CD8-positive, alpha-beta T cell (primary cell): ENCODE measurements at places on chromosomes 1 and 21.

DNA sequence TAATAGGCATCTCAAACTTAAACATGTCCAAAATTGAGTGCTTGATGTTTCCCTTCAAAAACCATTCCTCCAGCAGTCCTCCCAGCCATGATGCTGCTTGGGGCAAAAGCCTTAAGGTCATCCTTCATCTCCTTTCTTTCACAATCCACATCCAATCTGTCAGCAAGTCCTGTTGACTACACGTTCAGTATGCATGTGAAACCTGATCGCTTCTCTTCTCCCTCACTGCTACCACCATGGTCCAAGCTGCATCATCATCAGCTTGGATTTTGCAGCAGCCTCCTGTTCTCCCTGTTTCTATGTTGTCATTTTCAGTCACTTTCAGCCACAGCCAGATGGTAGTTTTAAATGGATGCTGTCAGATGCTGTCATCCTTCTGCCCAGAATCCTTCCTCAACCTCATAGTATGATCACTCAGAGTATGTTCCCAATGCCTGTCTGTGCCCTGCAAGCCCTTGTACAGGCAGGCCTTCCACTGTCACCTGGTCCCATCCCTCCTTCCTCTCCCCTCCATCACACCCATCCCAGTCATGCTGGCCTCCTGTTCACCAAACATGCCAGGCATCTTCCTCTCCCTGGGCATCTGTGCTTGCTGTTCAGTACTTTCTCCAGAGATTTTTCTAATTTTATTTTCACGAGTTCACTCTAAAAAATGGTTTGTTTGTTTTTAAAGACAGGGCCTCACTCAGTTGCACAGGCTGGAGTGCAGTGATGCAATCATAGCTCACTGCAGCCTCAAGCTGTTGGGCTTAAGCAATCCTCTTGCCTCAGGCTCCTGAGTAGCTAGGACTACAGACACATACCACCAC, 66.0 kb downstream of the SYDE2 start:
- DNase-seq: no peak

DNA sequence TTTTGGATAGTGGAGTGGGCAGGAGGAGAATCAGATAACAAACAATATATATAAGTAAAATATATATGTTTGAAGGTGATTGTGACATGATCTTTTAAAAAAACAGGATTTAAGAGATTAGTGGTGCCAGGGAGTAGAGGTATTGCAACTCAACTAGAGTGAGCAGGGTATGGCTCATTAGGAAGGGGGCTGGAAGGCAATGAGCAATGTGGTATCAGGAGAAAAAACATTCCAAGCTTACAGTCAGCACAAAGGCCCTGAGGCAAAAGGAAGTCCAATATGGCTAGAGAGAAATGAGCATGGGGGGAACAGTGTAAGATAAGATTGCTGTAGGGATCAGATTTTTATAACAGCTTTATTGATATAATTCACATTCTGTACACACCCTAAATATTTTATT, 5.3 kb upstream of the GADD45A start:
- no peak for DNase-seq

DNA sequence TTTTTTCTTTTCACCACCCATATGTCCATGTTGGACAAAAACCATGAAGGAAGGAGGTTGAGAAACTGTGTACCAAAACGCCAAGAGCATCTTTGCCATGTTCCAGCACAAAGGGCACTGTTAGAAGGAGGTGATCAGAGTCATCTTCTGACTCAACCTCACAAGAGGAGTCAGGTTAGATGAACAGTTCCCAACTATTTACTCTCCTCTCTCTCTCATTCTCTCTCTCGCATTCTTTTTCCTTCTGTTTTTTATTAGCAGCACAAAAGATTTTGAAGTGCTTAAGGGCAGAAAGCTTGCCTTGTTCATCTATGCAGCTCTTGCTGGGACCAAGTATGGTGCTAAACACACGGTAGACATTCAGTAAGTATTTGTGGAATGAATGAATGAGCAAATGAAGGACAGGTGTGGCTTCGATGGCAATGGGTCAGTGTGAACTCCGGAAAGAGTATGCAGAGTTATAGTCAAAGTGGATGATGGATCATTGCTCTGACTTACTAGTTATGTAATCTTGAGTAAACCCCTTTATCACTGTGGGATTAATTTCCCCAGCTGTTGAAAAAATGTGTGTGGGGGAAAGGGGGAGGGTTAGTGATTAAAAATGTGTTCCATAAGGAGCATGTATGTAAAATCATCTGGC, 33.9 kb downstream of the DDR2 start:
- no peak for DNase-seq

DNA sequence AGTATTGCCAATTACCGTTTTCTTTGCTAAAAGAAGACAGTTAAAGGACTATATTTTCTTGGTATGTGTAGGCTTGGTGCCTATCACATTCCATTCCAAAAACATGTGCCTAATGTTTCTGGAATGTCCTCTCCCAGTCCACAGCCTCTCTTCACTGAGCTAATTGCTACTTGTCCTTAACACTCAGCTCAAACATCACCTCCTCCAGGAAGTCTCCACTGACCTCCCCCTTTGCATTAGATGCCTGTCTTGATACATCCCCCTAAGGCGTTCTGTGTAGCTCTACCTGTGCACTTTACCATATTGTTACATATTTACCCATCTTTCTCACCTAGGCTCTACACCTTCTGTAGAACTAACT, 195.6 kb upstream of the CAMK1G start:
- no peak for DNase-seq

- no peak for DNase-seq
Observed at GRCh38 chr1:19385221-19385620, 73.1 kb downstream of the SLC66A1 start.

DNA sequence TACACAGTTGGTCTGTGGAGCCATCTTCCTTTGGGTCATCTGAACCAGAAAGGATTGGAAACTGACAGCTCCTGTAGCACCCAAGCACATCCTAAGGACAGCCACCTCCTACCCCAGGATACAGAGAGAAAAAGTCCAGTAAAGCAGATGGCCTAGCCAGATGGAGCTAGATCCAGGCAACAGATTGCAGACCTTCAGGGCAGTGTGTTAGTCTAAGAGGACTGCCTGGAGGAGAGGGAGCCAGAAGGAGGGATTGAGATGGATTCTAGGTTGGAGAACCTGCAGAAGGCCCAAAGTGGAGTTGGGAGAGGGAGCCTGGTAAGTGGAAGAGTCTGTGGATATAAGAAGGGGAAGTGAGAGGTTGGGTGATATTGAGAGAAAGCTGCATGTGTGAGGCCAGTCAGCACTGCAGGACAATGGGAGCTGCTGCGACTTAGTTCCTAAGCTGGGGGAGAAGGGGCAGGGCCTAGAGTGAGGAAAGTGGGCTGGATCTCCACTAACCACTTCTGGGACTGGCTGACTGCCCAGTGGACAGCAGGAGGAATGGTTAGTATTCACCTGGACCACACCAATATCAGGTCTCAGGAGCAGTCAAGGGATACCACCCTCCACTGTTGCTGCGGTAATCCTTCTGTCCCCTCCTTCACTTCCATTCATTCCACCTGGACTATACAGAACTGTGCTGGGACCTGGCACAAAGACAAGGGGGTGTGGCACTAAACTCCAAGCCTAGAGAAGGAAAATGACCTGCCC, 13.4 kb downstream of the BCAN start:
- DNase-seq: no peak

- no peak for DNase-seq
Observed at GRCh38 chr1:61139775-61140549, 57.6 kb downstream of the NFIA start.

DNA sequence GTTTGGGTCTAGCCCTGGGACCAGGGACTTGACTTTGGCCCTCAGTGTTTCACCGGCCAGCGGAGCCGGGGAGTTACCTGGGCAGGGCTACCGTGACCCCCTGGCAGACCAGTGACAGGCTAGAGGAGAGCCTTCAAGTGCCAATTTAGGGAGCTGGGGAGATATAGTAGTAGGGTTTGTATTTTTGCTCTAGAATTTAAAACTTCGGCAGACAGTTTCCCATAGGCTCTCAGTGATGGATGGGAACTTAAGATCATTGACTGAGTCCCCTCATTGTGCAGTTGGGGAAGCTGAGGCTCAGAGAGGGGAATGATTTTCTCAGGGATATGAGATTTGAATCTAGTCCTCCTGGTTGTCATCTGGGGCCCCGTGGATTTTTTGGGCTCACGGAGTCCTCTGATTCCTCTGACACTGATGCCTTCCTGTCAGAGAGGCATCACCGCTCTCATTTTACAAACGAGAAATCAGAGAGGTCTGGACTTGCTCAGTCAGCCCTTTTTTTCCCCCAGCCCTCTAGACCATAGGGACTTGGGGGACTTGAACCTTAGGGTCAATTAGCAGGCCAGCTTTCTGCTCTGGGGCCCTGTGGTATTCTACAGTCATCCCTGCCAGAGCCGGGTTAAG, 58.3 kb upstream of the ACOT11 start:
- DNase-seq: no peak

DNA sequence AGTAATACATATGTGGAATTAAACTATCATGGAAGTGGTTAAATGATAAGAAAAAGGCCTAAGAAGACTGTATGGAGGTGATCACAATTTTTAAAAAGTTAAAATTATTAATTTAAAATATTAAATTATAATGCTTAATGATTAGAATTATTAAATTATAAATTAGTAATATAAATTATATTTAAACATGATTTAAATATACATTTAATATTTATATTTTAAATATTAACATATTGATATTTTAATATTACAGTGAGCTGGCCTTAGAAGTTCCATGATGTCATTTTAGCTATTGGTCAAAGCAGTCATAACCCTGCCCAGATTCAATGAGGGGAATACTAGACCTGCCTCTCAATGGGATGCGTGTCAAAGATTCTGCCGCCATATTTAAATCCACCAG, 281.2 kb downstream of the PRDM2 start:
- DNase-seq: no peak

GRCh38 chr1:19359357-19359756, 47.2 kb downstream of the SLC66A1 start:
- DNase-seq: no peak

DNA sequence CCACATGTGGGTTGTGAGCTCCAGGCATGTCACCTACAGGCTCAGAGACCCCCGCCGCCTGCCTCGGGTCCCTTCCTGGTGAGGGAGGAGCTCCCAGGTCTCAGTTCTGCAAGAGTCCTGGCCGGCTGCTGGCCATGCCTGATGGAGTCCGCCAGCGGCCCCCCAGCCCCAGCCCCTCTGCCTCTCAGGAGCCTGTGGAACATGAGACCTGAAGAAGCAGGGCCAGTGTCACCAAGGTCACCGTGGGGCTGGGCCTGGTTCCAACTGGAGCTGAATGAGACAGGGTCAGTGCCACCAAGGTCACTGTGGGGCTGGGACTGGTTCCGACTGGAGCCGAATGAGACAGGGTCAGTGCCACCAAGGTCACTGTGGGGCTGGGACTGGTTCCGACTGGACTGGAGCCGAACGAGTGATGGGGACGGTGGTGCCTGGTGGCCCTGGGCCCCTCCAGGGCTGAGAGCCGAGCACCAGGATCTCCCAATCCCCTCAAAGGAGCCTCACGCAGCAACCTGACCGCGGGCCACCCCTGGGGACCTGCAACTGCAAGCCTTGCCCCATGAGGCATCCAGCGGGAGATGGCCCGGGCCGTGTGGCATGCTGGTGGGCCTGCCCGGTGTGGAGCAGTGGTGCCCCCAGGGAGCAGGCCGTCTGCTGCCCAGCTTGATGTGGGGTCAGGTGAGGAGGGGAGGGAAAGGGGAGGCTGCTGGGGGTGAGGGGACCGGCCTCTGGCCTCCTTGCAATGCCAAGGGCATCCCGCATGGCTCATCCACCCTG, 14.5 kb upstream of the PTTG1IP start:
- no peak for DNase-seq

GRCh38 chr1:83802460-83803152, 196.3 kb downstream of the TTLL7 start:
- no peak for DNase-seq

DNA sequence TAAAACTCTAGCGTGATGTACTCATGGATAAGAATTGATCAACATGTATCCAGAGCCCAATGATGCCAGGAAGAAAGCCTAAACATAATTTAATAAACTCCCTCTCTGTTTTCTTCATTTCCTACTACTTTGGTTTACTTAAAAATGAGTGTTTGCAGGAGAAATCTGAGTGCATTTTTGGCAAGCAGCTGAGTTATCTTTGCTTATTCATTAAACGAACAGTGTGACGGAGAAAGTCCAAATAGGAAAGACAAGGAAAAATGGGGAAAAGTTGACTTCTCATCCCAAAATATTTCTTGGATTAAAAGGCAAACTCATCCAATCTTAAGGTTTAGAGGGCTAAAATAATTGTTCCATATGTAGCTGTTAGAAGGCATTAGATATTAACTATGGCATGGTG, 496.7 kb downstream of the SMYD3 start:
- DNase-seq: no peak

DNA sequence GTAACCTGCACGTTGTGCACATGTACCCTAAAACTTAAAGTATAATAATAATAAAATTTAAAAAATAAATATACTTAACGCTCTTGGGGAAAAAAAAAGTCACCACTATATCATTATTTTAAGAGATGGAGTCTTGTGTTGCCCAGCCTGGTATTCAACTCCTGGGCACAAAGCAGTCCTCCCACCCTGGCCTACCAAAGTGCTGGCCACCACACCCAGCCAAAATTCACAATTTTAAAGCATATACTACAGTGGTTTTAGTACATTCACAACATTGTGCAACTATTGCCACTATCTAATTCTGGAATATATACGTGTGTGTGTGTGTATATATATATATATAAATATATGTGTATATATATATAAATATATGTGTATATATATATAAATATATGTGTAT, 5.9 kb downstream of the HMGN2 start:
- DNase-seq: no peak

GRCh38 chr21:17784604-17785402, 34.4 kb downstream of the C21orf91 start:
- DNase-seq: no peak

- no peak for DNase-seq
Observed at GRCh38 chr21:15212206-15212605, 147.4 kb upstream of the NRIP1 start.

GRCh38 chr21:22725436-22725835, 1727.2 kb downstream of the NCAM2 start:
- DNase-seq: no peak

- DNase-seq: no peak
Observed at GRCh38 chr1:74334147-74334546, 99.0 kb downstream of the TNNI3K start.

- DNase-seq: no peak
Observed at GRCh38 chr1:50271337-50271736, 151.9 kb downstream of the DMRTA2 start.

- no peak for DNase-seq
Observed at GRCh38 chr1:200894712-200895442, at the start of gene INAVA. TSS of gene INAVA (plus strand) at chr1:200894900. CDS start at chr1:200898401, 3,501 bp downstream.

DNA sequence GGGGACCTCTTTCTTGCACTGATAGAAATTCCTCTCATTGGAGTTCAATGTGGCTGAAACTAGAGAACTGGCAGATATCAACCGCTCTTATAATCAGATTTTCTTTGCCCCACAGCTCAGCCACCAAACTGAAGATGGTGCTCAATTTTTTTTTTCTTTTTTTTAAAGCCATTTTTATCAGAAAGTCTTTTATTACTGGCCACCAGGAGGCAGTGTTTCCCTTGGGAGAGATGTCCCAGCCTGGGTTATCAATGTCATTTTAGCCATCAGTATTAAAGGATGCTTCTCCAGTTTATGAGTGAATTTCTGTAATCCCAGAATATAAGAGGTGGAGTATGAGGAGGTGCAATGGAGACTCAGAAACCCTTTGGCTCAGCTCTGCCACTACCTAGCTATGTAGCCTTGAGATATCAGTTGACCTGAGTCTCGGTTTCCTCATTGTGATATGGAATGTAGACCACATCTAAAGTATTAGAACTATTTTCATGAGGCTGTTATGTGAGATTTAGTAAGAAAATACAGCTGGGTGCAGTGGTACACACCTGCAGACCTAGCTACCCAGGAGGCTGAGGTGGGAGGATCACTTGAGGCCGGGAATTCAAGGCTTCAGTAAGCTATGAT, 27.6 kb downstream of the CD244 start:
- peak; percentile 81 for DNase-seq
